NCI-H1105 (cell line): ENCODE measurements at places on chromosomes 2 and 18.

GRCh38 chr18:76953156-76953555 lies 130.8 kb downstream of the ZNF236 start:
- no peak for DNase-seq

DNA sequence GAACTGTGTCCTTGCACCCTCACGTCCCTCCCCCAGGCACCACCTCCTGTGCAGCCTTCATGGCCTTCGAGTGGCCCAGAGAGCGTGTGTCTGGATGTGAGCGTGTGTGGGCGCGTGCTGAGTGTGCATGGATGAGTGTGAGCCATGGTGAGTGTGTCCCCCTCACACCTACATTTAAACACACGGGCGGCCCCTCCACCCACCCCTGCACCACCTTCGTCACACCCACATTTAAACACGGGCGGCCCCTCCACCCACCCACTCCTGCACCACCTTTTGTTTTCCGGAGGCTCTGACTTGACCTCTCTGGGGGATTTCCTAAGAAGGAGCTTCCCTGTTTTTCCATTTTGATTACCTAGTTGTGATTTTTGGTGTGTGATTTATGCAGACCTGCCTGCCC lies 17.8 kb downstream of the DTYMK start:
- no peak for DNase-seq

DNA sequence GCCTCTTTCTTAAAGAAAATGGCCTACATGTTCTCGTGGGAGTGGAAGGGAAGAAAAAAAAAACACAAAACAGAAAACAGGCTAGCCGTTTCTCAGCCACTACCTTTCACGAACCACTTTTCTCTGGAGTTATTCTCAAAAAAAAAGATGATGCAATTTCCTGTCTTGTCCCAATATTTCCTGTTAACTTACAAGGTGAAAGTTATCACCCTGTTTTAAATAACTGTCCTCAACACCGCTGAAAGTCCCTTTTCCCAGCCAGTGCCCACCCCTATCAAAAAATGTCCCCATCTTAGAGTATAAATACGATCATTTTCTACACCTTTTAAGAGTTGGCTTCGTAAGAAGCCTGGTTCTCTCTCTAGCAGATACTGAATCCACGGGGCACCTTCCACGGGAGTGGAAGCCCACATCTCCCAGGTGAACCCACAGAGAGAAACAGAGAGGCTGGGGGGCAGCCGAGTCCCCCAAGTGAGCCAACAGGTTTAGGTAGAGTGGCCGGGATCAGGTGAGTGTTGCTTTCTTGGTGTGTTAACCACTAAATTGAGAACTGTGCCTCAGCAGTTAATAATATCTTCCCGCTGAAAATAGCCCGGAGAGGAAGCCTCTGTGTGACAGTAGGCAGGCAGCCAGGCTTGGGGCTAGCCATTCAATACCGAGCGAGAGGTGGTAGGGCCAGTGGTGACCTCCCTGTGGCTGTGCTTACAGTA lies 15.9 kb downstream of the SMAD7 start:
- DNase-seq: no peak

GRCh38 chr18:61606759-61607158 lies 273.5 kb downstream of the CDH20 start:
- no peak for DNase-seq

GRCh38 chr2:28869494-28870145 lies 489 bp downstream of the TRMT61B start:
- DNase-seq: peak; percentile 37

GRCh38 chr18:74377776-74378175 lies 62.1 kb downstream of the C18orf63 start:
- DNase-seq: no peak

DNA sequence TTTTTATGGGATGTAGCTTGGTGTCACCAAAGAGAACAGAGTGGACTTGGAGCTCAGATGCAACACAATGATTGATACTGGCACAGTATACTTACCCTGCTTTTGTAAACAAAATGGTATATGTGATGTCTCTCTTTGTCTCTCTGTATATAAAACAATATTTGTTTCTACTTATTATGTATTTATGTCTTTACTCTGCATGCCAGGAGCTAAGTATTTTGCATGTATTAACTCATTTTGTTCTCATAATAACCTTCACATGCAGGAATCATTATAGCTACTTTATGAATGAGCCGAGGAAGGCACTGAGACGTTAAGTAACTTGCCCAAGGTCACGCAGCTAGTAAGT lies 27.9 kb upstream of the CASP8 start:
- DNase-seq: no peak

GRCh38 chr18:75238100-75238499 lies 27.5 kb downstream of the TSHZ1 start:
- no peak for DNase-seq

GRCh38 chr2:70926042-70926441 lies 9.7 kb upstream of the ATP6V1B1 start:
- no peak for DNase-seq

GRCh38 chr2:169007356-169007755 lies 23.8 kb downstream of the ABCB11 start:
- no peak for DNase-seq

DNA sequence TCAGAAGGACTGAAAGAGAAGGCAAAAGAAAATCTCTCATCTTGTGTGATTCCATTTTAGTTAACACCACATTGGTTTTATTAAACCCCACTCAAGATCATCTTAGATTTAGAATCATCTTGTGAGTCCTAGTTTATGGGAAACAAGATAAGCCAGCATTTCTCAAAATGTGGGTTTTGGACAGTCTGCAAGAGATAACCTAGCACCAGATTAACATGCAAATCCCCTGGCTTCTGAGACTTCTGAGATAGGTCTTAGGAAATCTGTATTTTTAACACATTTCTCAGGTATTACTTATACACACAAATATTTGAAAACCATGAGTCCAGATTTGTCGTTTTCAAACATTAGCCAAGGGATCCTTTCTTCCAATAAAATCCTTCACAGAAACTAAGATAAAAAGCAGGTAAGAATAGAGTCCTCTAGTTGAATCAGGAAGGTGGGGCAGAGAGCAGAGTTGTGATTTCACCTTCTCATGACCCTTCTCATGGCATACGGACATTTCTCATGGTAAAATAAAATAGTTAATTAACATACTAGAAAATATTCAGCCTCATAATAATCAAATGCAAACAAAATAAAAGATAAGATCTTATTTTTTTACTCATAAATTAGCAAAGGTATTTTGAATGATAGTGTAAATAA lies 287.2 kb upstream of the FN1 start:
- no peak for DNase-seq

DNA sequence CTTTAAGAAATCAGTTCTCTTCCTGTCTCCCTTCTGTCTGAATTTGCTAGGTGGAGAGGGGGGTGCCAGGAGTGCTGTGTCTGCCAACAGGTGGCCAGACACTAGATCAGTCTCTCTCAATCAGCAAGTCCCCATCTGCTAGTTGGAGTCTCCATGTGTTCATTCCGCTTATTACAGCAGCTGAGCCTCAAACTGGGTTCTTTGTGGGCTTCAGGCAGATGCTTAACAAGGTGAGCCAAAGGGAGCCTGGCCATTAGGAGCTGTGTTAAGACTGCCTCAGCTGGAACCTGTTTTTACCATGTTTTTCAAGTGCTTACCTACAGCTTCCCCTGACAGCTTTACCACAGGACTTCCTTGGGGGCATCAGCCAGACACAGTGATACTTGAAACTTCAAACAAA lies 401.9 kb downstream of the LRP1B start:
- DNase-seq: no peak

GRCh38 chr2:96324721-96325040 lies 436 bp upstream of the ITPRIPL1 start:
- no peak for DNase-seq

DNA sequence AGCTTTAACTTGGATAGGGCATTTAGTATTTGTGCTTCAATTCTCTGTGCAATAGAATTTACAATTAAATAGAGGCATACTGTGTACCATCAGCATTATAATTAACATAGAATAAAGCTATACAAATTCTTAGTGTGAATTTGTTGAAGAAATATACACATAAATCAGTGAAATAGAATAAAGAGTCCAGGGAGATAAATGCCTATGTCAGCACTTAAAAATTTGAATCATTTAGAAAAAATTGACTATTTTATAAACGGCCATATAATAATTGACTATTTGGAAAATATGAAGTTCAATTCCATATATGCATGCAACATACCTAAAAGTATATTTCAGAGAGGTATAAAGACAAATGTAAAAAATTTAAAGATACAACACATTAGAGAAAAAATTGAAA lies 348.7 kb downstream of the NR4A2 start:
- DNase-seq: no peak

GRCh38 chr18:66440433-66440832 lies 163.5 kb downstream of the CDH19 start:
- no peak for DNase-seq

GRCh38 chr2:169797601-169798000 lies 1.1 kb upstream of the SSB start:
- DNase-seq: no peak
